ENCODE measurements at places on chromosomes 13 and 19.

DNA sequence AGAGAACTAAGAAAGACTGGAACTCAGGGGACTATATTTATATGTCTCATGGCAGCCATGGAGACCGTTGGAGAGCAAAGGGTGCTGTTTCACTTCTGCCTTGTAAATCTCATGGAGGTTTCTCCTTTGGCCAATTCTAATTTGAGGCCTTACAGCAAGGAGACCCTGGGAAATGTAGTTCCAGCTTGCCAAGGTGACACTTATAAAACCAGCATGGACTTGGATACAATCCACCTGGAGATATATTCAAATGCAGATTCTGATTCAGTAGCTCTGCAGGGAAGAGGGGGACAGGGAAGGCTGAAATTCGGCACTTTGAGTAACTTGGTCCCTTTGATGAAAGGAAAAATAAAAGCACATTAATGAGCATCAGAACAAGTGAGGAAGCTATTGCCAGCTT lies 90.0 kb downstream of the OXGR1 start:
- no peak for DNase-seq

GRCh38 chr19:30870876-30871275 lies 478.4 kb downstream of the TSHZ3 start:
- DNase-seq: no peak

- no peak for DNase-seq
These were observed 9.6 kb upstream of the TNFRSF19 start for GRCh38 chr13:23560571-23561089.

DNA sequence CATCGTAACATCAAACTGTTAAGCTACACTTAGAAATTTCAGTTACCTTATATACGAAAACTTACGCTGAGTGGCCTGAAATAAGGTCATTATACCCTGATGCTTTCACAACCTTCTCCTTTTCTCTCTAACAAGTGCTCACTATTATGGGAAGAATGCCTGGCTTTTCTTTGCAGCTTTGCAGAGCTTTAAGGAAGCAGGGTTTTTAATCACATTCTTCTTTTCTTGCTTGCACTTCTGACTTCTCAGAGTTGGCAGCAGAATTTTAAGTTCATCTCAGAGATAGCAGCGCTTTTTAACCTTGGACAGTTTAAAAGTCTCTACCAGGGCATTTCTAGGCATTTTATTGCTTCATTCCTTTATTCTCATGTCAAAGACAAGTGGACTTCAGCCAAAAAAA lies 285.1 kb downstream of the SPRY2 start:
- no peak for DNase-seq

DNA sequence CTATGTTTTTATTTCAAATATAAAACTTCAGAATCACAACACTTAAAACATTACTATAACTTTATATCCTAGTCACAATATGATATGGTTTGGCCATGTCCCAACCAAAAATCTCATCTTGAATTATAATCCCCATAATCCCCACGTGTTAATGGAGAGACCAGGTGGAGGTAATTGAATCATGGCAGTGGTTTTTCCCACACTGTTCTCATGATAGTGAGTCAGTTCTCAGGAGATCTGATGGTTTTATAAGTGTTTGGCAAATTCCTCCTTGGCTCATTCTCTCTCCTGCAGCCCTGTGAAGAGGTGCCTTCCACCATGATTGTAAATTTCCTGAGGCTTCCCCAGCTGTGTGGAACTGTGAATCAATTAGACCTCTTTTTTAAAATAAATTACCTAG lies 307.6 kb downstream of the SPRY2 start:
- no peak for DNase-seq

DNA sequence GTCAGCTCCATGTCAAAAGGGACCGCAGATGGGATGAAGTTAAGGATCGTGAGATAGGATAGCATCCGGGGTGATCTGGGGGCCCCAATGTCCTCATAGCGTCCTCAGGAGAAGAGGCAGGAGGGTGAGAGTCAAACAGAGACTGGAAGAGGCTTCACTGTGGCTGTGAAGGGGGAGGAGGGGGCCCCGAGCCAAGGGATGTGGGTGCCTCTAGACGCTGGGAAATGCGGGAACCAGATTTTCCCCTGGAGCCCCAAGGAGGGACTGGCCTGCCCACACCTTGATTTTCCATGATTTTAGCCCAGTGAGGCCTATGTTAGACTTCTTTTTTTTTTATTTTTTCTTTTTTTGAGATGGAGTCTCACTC lies 61.2 kb downstream of the GNG7 start:
- DNase-seq: no peak

DNA sequence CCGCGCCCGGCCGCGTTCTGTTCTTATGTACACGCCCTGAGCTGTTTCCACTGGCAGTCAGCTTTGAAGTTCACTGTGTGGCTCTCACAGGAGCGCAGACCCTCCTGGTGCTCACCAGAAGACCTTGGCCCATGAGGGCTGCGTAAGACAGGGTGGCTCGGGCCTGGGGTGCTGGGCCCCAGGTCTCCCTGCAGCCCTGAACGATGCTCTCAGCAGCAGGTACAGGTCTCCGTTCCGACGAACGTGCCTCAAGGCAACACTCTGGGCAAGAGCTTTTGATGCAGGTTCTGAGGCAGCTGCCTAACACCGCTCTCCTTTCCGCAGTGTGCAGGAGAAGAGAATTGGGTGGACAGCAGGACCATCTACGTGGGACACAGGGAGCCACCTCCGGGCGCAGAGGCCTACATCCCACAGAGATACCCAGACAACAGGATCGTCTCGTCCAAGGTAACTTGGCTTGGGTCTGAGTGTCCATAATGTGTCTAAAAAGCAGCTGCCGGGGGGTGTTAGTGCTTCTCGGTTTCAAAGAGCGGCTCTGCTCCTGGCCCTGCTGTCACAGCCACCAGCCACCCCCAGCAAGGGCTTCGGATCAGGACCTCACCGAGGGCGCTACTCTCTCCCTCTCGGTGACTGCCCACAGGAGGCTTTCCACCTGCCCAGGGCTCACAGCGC lies 95.1 kb downstream of the ATP11A start:
- DNase-seq: no peak

DNA sequence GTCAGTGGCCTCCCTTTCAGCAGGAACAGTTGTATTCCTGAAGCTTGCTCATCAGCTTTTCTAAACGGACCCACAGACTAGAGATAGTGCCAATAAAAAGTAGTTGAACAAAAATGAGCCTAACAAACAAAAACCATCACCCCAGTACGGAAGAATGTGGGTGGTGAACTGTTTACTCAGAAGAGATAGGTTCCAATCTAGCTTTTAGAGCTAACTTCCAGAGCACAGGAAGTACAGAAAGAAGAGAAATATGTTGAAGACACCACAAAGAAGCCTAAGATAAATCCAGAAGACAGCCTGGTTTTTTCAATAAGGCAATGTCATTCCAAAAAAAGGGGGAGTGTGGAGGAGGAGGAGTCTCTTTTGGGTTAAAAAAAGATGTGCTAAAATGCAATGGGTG lies 2.8 kb upstream of the LMO7 start:
- DNase-seq: no peak
